ENCODE measurements at places on chromosomes 12 and 14. TPM values are rescaled to one million over a fixed set of nuclear protein-coding genes. Genes with fewer than 3 reads are reported as not detected.

DNA sequence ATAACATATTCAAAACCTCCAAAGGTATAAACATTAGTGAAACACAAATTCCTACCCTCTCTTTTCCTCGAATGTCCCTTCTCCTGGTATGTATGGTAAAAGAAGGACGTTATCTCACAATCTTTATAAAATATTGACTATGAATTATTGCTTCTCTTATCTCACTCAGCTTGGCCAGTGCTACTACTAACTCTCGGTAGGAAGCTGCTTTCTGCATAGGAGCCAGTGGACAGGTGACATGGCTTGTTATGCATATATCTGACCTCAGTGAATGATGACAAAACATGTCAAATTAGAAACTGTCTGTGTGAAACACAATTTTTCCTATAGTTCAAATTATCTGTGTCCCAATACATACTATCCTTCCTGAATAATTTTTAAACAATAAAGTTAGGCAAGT, 48.5 kb upstream of the FLRT2 start:
- H3K4me1 ChIP-seq, result no peaks in the 10 kb centered on the region
- no peak for DNase-seq
- no peak overlapping the region for H3K4me3 ChIP-seq
- H3K27ac ChIP-seq, result no peak overlapping the region
- H3K36me3 ChIP-seq, result no peaks in the 10 kb centered on the region

- H3K4me3 ChIP-seq, result no peak overlapping the region
- peak; percentile 35 for DNase-seq
- H3K36me3 ChIP-seq, result no peaks in the 10 kb centered on the region
- H3K27me3 ChIP-seq, result no peaks in the 10 kb centered on the region
Observed at GRCh38 chr14:64117671-64118402, 176.3 kb downstream of the ESR2 start.

DNA sequence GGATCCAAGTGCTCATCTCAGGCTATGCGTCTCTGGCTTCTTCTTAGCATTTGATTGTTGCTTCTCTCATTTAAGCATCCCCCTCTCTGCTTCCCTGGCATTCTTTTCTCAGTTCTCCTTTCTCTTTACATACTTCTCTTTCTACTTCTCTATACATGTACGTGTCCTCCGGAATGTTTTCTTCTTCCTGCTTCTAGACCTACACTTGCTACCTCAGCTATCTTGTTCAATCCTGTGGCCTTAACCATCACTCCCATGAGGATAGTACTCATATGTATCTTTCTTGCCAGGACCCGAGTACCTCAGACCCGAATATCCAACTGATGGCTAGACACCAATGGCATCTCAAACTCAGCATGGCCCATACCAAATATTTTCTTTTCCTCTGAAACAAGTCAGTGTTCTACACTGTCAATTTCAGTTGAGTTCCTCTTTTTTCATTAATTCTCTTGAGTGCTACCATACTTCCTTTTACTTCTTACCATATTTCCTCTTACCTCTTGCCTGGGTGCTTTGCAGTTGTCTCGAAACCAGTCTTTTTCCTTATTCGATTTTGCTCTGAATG, 115.1 kb upstream of the SLC38A2 start:
- no peak overlapping the region for H3K4me3 ChIP-seq
- peaks cover 38% of the 10 kb centered on the region for H3K4me1 ChIP-seq
- no peak for DNase-seq
- no peaks in the 10 kb centered on the region for H3K27me3 ChIP-seq
- H3K27ac ChIP-seq, result peak overlapping the region; percentile 86

- H3K27me3 ChIP-seq, result no peaks in the 10 kb centered on the region
- no peak overlapping the region for H3K4me3 ChIP-seq
- DNase-seq, result no peak
- no peaks in the 10 kb centered on the region for H3K36me3 ChIP-seq
- peaks cover 74% of the 10 kb centered on the region for H3K4me1 ChIP-seq
Observed at GRCh38 chr12:51020448-51021182, 5.6 kb downstream of the SLC11A2 start.

- no peaks in the 10 kb centered on the region for H3K27me3 ChIP-seq
- H3K27ac ChIP-seq, result no peak overlapping the region
- no peaks in the 10 kb centered on the region for H3K36me3 ChIP-seq
- no peaks in the 10 kb centered on the region for H3K4me1 ChIP-seq
- no peak for DNase-seq
Observed at GRCh38 chr14:19947413-19948090, 16.8 kb downstream of the OR4K1 start.

DNA sequence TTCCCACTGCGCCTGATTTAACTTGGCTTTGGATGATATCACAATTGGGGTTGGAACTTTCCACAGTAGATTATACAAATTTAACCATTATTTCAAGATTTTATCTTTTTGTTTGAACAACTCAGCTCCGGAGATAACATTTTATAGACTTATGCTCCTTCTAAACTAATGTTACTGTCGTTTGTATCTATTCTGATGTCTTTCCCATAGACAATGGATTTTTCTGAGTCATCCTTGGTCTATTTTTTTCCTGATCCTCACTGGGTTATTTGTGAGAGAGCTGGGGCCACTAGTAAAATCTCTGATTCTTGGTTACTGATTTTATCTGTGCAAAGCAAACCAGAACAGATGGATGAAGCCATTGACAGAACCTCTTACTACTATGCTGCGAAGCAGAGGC, 175.1 kb downstream of the SLC38A4 start:
- no peak overlapping the region for H3K27ac ChIP-seq
- no peak overlapping the region for H3K4me3 ChIP-seq
- no peaks in the 10 kb centered on the region for H3K27me3 ChIP-seq
- DNase-seq, result no peak

GRCh38 chr12:4307593-4308333, 13.2 kb upstream of the TIGAR start:
- H3K4me3 ChIP-seq, result no peak overlapping the region
- H3K27me3 ChIP-seq, result no peaks in the 10 kb centered on the region
- peaks cover 39% of the 10 kb centered on the region for H3K36me3 ChIP-seq

- H3K4me1 ChIP-seq, result no peaks in the 10 kb centered on the region
- H3K27me3 ChIP-seq, result no peaks in the 10 kb centered on the region
- DNase-seq, result no peak
- no peak overlapping the region for H3K4me3 ChIP-seq
Observed at GRCh38 chr14:52153939-52154338, 85.1 kb upstream of the NID2 start.

- no peak for DNase-seq
- H3K36me3 ChIP-seq, result no peaks in the 10 kb centered on the region
- H3K4me3 ChIP-seq, result no peak overlapping the region
Observed at GRCh38 chr12:16324772-16325171, 22.7 kb upstream of the MGST1 start.

Gene PLEKHD1
- total RNA-seq, result 0.61 TPM

DNA sequence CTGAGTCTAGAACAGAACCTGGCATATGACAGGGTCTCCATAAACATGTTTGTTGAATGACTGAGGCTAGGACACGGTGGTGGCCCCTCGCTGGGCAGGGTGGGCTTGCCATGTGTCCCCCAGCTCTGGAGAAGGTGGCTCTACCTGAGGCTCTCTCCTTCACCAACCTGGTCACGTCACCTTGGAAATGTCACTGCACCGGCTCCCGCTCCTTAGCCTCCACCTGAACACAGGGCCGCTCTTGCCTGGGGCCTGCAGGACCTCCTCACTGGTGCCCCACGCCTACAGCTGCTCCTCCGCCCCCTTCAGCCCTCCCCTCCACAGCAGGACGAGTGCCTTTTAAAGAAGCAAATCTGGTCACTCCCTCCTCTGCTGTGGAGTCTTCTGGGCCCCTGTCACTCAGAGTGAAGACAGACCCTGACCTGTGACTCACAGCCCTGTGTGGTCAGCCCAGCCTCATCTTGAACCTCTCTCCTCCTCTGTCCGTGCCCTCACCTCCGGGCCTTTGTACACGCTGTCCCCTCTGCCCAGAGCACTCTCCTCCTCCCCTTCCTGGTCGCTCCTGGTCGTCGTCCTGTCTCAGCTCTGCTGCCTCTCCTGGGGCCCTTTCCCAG, 81.0 kb downstream of the ADGRD1 start:
- peaks cover 4% of the 10 kb centered on the region for H3K36me3 ChIP-seq
- H3K4me1 ChIP-seq, result no peaks in the 10 kb centered on the region
- no peaks in the 10 kb centered on the region for H3K27me3 ChIP-seq
- peak; percentile 41 for DNase-seq
- H3K27ac ChIP-seq, result no peak overlapping the region
- no peak overlapping the region for H3K4me3 ChIP-seq

Gene NINJ2
- 18.0 TPM for total RNA-seq

DNA sequence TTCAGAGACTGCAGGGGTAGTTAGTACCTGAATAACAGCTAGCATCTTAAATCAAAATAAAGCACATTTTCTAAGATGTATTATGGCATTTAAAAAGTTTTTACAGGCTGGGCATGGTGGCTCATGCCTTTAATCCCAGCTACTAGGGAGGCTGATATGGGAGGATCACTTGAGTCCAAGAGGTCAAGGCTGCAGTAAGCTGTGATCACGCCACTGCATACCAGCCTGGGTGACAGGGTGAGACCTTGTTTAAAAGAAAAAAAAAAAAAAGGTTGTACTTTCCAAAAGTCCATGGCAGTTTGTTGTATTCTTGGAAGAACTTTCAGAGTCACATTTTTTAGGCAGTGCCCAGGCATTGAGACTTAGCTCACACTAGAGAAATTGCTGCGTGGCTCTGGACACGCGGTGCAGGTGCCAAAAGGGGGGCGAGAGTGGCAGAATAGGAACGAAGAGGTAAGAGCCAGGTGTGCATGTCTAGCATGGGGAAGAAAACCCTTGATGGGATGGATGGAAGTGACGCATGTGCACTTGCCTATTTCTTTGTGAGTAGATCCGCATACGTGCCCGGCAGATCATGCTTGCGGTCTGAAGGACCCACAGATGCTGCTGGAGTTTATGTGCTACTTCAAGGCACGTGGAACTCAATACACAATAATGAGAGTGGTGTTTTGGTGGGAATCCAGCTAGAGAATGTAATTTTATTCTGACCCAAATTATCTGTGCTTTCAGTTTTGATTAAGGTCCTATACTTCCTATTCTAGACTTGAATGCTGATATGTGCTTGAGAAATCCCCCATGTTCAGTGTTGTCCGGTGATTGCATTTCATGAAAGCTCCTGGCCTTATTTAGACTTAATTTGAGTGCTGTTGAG, 11.9 kb downstream of the ANKRD13A start:
- H3K4me3 ChIP-seq, result no peak overlapping the region
- H3K27ac ChIP-seq, result peak overlapping the region; percentile 24
- peaks cover 6% of the 10 kb centered on the region for H3K4me1 ChIP-seq
- no peak for DNase-seq
- peaks cover 37% of the 10 kb centered on the region for H3K36me3 ChIP-seq

GRCh38 chr14:28020112-28020511, 746.5 kb upstream of the FOXG1 start:
- H3K4me1 ChIP-seq, result no peaks in the 10 kb centered on the region
- no peaks in the 10 kb centered on the region for H3K36me3 ChIP-seq
- no peak overlapping the region for H3K4me3 ChIP-seq
- no peaks in the 10 kb centered on the region for H3K27me3 ChIP-seq

DNA sequence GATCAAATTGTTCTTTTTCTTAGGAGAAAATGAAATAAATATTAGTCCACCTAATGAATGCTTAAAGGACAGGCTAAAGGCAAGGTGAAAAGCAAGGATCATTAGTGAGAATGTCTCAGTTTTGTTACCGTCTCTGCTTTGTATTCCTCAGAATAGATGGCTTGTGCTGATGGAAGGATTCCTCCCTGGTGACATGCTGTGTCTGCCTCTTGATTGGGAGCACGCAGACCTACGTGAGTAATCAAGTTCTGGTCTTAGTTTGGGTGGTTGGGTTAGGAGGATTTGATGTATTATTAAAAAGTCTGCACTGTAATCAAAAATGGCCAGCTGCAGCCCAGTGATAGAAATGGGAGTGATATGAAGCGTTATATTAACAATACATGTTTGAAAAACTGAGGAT, 78.8 kb upstream of the RTL1 start:
- no peaks in the 10 kb centered on the region for H3K4me1 ChIP-seq
- no peaks in the 10 kb centered on the region for H3K36me3 ChIP-seq
- H3K27me3 ChIP-seq, result no peaks in the 10 kb centered on the region
- H3K27ac ChIP-seq, result no peak overlapping the region
- no peak for DNase-seq
- no peak overlapping the region for H3K4me3 ChIP-seq

Gene MPHOSPH9
- 27.6 TPM for total RNA-seq

- no peak overlapping the region for H3K4me3 ChIP-seq
- H3K36me3 ChIP-seq, result no peaks in the 10 kb centered on the region
- no peak overlapping the region for H3K27ac ChIP-seq
- H3K4me1 ChIP-seq, result no peaks in the 10 kb centered on the region
- H3K27me3 ChIP-seq, result no peaks in the 10 kb centered on the region
- no peak for DNase-seq
Observed at GRCh38 chr12:12673296-12673695, 22.7 kb downstream of the GPR19 start.

DNA sequence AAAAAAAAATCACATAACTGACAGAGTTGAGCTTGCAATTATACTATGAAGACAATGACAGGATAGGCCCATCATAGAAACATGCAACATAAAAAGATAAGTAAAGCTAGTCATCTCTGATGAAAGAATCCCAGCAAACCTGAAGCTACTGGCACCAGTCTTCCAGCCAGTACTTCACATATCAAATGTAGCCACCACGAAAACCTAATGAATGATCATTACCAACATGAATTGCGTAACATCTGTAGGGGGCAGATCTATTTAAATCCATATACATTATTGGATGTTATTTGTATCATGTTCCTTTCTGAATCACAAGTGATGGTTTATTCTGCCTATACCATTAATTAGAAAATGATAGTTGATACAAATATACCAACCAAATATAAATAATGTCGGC, 73.9 kb downstream of the BCAT1 start:
- no peaks in the 10 kb centered on the region for H3K27me3 ChIP-seq
- H3K4me1 ChIP-seq, result no peaks in the 10 kb centered on the region
- DNase-seq, result no peak
- H3K27ac ChIP-seq, result no peak overlapping the region

Gene FLVCR2
- 30.9 TPM for total RNA-seq

Gene CCDC184
- 0.73 TPM for total RNA-seq

DNA sequence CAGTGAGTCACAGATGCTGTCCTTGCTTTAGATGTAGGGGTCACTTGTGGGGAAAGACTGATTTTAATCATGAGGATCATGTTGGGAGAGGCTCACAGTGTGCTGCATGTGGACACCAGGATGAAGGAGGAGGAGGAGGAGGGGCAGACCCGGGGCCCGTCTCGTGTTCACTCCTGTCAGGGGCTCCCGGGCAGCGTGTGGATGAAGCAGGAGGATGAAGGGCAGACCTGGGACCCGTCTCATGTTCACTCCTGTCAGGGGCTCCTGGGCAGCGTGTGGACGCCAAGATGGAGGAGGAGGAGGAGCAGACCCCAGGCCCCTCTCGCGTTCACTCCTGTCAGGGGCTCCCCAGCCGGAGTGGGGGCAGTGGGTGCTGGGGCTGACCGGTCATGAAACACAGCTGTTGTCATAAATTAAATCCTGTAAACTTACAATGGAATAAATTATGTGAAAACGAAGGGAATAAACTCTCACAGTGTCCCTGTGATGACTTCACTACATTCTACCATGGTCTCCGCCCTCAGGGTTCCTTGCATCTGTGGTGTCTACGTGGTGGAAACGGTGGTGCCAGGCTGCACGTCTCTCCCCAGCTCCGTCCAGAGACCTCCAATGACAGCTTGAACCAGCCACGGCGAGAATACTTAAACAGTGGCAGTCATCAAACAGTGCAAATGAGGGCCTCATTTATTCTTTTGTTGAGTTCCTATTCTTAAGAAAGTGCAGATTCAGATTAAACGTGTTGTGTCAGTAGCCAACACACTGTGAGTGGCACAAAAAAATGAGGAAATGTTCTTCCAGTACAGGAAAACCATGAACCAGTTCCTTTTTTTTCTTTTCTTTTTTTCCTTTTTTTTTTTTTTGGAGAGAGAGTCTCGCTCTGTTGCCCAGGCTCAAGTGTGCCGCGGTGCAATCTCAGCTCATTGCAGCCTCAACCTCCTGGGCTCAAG, 37.7 kb upstream of the SFSWAP start:
- no peak overlapping the region for H3K27ac ChIP-seq
- no peaks in the 10 kb centered on the region for H3K36me3 ChIP-seq
- DNase-seq, result no peak
- no peaks in the 10 kb centered on the region for H3K4me1 ChIP-seq

Gene C14orf180
- total RNA-seq, result not detected
